ENCODE measurements at places on chromosomes 4 and X.

GRCh38 chr4:107740950-107741701 is 21.1 kb upstream of the PAPSS1 start:
- DNase-seq: no peak

- DNase-seq: no peak
Measured at GRCh38 chr4:85756938-85757337, 282.0 kb downstream of the ARHGAP24 start.

DNA sequence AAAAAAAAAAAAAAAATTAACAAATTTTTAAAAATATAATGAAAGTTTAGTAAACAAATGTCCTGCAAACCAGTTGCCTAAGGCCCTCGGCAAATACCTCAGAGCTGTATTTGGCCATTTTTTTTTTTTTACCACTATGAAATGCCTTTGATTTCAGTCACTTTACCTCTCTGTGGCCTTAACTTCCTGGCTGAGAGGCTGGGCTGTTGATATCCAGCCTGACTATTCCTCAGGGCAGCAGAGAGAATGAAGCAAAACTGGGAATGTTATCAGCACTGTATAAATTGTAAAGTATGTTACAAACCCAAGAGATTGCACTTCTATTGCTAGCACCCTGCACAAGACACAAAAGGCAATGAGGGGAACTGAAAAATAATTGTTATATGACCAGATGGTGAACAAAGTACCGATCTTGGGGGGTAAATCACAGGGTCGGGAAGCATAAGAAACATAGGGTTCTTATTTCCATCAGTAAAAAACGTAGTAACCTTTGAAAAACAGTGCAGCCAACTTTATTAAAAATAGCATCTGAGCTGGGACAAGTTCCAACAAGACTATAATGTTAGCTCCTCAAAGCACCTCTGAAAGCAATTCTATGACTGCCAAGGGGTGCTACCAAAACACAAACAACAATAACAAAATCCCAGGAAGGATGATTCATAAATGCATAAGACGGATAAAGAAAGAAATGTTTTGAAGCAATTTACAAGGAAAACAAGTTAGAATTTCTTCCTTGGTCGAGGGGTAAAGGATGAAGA is 18.1 kb downstream of the USP46 start:
- DNase-seq: no peak

- DNase-seq: no peak
Measured at GRCh38 chr4:150252741-150253140, 174.5 kb downstream of the DCLK2 start.

GRCh38 chrX:13028871-13029636 is 15.4 kb downstream of the FAM9C start:
- DNase-seq: no peak

GRCh38 chrX:118560489-118560888 is 64.9 kb downstream of the DOCK11 start:
- DNase-seq: no peak

DNA sequence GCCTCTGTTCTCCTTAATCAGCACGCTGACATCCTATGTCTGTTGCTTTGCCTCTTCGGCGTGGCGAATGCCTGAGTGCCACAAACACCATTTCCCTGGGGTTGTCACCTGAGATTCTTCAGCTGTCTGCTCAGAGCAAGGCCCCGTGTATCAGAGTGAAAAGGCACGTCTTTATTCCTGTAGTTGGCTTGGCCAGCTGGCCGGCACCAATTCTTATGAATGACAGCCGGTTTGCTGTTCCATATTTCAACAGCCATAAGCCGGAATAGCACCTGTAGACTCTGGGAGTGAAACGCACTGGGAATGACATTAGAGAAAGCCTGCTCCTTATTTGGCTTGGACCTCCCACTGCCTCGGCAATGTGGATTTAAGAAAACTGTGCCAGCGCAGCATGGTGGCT is 89.3 kb downstream of the MGST2 start:
- DNase-seq: no peak

DNA sequence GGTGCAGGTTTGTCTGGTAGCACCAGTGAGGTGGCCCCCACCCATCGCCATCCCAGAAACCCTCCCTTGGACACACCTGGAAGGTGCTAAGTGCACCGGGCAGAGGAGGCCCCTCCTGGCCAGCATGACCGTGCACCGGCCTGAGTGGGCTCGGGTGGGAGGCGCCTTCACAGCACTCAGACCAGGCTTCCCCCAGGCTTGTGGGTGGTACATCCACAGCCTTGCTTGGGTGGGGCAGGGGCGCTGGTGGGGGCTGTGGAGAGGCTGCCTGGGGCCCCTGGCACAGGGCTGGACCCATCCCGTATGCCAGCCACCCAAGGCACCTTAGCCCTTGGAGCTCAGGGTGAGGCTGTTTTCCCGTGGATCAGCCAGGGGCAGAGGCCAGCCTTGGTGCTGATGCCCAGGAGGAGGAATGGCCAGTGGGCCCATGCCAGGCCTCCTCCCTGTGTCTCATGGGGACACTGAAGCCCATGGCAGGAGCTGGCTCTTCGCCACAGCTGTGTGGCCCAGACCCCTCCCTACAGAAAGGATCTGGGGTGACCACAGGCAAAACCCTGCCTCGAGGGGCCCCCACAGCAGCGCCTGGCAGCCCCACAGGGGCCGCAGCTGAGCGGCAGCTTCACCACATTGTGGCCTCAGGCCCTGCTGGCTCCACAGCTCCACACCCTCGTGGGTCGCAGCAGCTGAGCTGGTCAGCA is 21.4 kb downstream of the NKX1-1 start:
- DNase-seq: no peak

- DNase-seq: no peak
Measured at GRCh38 chrX:97691901-97692455, 808.3 kb downstream of the RPA4 start.

All from activated CD4-positive, alpha-beta T cell treated with anti-CD3 and anti-CD28 coated beads, Interleukin-2, amount 50 U/mL, for 16 hours (primary cell).